NCI-H1417 (cell line): ENCODE measurements at places on chromosomes 2 and 18.

GRCh38 chr18:59488899-59489298 lies 129.8 kb upstream of the LMAN1 start:
- no peak for DNase-seq

- DNase-seq = no peak
These were observed 16.9 kb upstream of the SLC38A11 start for GRCh38 chr2:164972216-164972615.

DNA sequence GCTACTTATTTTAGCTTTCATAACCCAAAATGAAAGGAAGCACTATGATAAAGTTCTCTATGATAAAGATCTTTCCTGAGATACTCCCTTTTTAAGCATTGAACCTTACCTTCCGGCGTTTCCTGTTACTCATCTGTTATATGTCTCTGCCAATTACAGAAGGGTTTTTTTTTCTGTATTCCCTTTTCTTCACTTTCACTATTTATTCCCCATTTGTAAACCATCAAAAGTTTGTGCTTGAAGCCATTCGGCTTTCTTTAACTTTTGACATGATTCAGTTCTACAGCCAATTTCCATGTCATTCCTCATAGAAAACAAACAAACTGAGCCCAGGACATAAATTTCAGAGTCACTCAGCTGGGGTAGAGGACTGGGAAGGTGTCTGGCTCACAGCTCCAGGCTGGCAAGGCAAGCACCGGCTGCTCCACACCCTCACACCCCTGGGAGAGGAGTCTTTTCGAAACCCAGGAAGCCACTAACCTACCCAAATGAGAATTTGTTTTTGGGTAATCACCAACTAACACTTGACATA lies 429.4 kb upstream of the TRIB2 start:
- DNase-seq = no peak

- DNase-seq = no peak
These were observed 30.0 kb upstream of the BARD1 start for GRCh38 chr2:214839464-214839863.

DNA sequence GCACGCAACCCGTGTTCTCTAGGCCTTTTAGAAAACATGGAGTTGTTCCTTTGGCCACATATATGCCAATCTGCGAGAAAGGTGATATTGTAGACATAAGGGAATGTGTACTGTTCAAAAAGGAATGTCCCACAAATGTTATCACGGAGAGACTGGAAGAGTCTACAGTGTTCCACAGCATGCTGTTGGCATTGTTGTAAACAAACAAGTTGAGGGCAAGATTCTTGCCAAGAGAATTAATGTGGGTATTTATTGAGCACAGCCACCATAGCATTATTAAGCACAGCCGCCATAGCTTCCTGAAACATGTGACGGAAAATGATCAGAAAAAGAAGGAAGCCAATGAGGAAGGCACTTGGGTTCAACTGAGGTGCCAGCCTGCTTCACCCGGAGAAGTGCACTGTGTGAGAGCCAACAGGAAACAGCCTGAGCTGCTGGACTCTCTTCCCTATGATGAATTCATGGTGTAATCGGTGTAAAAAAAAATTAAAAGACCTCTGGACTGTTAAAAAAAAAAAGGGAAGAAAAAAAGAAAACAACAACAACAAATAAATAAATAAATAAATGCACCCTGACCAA lies 29.0 kb upstream of the REL start:
- no peak for DNase-seq

DNA sequence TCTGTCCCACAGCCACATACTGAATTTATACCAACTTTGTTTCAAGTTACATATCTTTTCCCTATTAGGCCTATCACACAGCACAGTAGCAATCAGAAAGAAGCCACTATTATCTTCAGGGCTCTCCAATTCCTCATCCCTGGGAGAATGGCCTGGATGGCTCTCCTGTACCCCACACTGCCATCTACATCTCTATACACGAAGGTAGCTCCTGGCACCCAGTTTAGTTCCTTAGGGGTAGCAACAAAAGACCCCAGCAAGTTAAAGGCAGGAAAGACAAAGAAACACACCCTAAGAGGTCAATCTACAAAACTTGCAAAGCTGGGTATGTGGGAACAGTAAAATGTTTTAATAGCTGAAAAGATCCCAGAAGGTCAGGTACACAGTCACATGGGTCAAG lies 39.9 kb downstream of the PAIP2B start:
- DNase-seq = no peak

- DNase-seq = no peak
These were observed 66.9 kb downstream of the ATAD2B start for GRCh38 chr2:23859983-23860382.

GRCh38 chr2:126719191-126719832 lies 63.4 kb downstream of the GYPC start:
- no peak for DNase-seq

GRCh38 chr2:160042054-160042453 lies 20.4 kb downstream of the PLA2R1 start:
- no peak for DNase-seq

DNA sequence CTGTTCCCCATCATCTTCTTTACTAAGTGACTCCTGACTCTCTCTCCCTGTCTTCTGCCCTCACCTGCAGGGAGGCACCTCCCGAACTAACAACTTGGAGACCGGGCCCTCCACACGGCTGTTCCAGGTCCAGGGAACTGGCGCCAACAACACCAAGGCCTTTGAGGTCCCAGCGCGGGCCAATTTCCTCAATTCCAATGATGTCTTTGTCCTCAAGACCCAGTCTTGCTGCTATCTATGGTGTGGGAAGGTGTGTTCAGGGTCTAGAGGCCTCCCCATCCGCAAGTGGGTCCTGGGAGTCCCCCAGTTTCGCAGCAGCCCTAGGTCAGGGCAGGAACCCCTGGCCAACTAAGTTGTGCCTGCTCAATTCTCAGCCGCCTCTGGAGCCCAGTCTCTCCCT lies 15.5 kb downstream of the VIL1 start:
- no peak for DNase-seq

DNA sequence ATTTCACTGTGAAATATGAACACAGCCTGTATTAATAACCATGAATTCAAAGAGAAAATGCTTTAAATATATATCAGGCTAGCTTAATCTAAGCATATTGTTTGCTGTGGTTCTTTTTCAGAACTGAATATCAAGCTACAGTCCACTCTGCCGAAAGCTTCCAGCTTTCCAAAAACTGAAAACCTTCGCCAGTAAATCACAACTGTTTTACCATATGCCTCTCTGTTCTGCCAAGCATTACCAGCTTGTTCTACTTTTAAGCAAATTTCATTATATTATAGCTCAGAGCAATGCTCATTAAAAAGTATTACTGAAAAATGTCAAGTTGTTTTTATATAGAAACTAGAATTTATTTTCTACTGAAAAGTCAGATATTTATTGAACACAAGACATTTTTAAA lies 277.4 kb downstream of the NRXN1 start:
- no peak for DNase-seq

GRCh38 chr18:9536354-9537152 lies 61.2 kb downstream of the RALBP1 start:
- DNase-seq = no peak

DNA sequence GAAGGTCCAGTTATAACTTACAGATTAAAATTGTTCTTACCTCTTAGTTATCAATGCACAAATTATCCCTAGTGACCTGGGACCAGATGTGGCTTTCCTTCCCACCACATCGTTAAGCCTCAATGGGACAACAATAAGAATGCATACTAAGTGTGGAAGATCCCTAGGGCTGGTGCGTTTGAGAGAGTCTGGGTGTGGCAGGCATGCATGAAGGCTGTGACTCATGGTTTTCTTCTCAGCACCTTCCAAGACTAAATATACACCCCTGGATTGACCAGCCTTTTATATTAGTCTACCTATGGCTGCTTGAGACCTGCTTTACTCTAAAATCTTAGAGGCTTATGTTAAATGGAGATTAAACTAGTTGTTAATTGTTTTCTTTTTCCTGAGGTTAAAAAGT lies 261.7 kb upstream of the SLC14A2 start:
- no peak for DNase-seq

DNA sequence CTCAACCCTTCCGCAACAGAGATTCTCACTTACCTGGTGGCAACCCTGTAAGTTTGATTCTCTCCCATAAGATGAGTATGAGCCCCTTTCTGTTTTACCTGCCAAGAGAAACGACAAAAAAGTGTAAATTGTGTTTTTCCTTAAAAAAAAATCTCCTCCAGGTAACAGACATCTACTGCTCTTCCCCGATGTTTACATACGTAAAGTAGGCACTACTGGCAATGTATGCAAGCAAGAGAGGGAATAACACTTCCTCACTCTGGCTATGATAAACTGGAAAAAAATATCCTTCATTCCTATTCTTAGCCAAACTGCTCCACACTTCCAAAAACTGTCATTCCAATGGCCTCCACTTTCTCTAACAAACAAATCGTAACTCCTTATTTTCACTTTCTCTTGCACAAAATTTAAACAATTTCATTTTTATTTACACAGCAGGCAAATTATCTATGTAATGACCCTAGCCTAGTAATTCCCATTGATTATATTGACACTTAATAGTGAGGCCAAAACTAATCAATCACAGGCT lies 184.5 kb downstream of the TCF4 start:
- DNase-seq = no peak

DNA sequence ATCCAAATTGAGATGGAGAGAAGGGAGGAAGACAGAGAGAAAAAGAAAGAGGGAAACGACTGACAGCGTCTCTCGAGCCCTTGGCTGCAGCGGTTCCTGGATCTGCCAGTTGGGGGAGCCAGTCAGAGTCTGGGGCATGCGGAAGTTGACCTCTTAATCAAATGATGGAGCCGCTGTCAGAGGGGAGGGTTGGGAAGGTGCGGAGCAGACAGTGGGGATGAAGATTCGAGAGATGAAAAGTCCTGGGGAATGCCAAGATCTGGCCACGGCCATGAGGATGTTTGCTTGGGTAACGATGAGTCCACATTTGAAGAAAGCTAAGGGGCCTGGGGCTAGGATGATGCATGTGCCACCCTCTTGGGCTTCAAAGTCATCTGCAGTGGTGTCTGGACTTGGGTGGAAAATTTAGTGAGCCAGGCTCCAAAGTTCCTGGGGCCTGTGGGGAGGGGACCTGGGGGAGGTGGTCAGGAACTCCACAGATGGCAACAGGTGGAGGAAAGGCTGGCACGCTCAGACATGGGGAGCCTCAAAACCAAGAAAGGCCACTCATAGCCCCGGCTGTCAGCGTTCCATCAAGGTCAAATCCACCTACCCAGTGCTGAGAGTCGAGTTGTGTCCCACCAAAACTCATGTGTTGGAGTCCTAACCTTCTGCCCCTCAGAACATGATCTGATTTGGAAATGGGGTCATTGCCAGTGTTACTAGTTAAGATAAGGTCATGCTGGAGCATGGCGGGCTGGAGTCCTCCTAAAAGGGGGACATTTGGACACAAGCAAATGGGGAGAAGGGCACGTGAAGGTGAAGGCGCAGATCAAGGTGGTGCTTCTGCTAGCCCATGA lies 200.1 kb downstream of the NDUFA10 start:
- DNase-seq = no peak

DNA sequence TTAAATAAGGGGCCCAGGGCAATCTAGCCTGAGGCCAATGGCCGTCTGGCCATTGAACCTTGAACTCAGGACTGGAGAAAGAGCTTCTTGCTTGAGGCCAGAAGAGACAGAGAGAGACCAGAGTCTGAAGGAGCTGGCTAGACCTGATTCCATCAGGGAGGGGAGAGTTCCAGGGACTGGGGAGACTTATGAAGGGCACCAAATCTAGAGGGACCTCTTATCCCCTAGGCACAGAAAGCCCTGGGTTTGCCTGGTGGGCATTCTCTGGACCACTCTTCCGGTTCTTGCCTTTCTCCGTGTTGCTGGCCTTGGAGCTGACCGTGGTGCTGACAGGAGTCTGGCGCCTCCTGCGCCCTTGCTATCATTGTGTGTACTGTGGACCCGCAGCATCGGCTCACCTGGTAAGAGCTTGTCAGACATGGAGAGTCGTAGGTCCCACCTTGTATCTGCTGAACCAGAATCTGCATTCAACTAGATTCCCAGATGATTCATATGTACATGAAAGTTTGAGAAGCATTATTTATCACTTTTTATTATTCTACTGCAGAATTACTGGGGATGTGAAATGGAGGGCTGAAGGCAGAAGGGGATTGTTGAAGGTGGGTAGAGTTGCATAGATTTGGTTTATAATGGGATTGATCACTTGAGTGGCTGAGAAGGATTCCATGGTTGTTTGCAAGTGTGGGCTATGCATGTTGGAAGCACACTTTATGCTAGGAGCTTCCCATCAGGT lies 4.3 kb upstream of the TRPM8 start:
- DNase-seq = no peak

GRCh38 chr2:235078182-235078581 lies 126.4 kb downstream of the SH3BP4 start:
- no peak for DNase-seq

- DNase-seq = no peak
These were observed 373.8 kb upstream of the RAB6C start for GRCh38 chr2:129605646-129606045.

DNA sequence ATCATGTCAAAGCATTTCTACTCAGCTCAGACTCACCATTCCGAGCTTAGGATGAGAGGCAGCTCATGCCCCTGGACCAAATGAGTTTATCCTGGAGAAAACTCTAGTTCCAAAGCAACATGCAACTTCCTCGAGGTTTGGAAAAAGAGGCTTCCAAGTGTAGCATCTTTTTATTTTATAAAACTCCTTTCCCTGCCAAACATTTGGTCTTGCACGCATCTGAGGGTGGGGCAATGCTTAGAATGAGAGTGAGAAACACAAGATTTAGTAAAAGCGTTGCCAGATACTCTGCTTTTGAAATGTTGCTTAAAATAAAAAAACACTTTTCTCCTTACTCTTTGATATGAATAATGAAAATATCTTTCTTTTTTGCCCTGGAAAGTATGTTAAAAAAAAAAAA lies 151.5 kb downstream of the NCKAP5 start:
- no peak for DNase-seq

DNA sequence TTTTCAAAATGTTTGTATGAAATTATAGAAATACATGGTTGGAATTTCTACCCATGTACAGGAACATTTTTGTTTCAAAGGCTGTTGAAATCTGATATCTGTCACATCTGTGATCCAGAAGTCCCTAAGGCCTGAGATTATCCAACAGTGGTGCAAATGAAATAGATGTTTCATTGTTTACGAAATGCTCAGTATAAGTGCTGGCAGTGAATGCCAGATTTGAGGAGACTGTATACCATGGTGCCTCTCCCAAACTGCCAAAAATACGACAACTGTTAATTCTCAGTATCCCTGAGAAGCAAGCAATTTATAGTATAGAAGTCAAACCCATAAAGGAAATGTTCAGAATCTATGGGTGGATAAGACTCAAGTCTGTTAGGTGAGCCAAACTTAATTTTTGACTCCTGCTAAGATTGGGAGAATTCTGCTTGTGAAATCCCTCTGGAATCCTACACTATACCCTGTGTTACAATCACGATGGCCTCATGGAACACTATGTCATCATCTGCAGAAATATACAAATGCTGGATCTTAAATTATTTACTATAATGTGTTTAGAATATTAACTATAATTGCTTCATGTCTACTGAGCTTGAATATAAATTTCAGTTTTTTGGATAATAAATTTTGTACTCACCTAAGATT lies 71.2 kb upstream of the DOCK10 start:
- DNase-seq = no peak

GRCh38 chr2:26177122-26177521 lies 4.2 kb downstream of the GAREM2 start:
- no peak for DNase-seq

GRCh38 chr2:223941579-223942277 lies 3.4 kb downstream of the WDFY1 start:
- DNase-seq = no peak
